ENCODE measurements at places on chromosomes 3 and 15.
A peak's percentile ranks its signal among the peaks of the same experiment; 100 is the strongest.

DNA sequence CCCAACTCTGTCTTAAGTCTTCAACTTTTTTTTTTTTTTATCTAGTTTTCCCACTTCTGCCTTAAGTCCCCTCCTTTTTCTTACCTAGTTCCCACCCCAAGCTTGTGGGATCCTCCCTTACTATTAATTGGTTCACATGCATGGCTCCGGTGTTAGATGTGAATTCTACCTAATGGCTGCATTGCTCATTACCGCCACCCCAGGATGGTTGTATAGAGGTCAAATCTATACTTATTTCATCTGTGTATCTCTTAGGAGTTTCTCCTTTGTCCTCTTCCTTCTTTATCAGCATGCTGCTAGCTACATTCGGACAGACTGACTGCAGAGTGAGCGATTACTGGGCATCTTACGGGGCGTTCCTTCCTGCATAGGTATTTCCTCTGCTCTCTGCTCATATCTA is 605.7 kb upstream of the GRM7 start:
- no peak for DNase-seq

- no peak for DNase-seq
Observed at GRCh38 chr3:127796831-127797150, 25.5 kb downstream of the MGLL start.

- DNase-seq, result no peak
Observed at GRCh38 chr15:52975941-52976449, 185.9 kb upstream of the ONECUT1 start.

DNA sequence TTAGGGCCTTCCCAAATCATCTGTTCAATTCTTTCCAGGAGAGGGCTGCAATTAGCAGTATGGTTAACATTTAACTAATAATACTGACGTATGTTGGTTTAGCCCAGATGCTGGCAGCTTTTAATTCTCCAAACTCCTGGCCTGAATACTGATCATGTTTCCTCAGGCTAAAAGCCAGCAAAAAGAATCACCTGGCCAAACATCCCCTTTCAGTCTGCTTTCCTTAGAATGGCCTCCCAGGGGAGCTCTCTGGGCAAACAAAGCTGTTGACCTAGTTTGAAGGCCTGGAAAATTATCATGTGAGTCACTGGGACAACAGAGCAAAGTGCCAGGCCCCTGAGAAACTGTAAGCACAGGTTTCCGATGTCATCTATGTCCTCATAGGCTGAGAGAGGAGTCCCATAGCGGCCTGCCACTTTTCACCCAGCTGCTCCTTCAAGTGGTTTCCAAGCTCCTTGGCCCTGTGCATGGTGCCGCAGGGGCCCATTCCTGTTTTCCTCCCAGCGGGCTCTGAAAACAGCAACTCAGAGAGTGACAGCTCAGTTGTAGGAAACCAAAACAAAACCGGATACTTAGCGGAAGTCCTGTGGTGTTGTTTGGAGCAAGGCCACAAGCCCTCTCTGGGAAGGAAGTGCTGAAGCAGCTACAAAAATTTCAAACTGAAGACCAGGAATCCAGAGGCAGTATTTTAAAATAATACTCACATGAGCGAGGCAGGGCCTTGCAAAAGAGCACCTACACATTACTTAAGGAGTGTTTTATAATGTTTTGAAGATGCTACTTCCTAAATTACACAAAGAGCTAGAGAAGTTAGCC is 36.5 kb upstream of the RAB11A start:
- peak; percentile 97 for DNase-seq

DNA sequence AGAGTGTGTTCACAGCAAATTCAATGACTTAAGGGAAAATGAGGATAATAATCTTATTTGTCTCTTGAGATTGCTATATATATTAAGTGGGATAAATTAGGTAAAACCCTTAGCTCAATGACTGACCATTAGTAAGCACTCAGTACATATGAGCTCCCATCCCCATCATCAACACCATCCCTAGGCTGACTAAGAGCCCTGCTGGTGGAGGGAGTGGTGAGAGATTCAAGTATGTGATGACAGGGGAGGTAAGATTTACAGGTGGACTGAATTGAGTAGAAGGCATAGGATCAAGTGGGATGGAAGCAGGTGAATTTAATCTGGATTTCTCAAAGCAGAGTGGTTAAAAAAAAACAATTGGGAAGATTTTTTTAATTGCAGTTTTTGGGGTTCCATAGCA is 21.0 kb upstream of the LRRN1 start:
- no peak for DNase-seq

DNA sequence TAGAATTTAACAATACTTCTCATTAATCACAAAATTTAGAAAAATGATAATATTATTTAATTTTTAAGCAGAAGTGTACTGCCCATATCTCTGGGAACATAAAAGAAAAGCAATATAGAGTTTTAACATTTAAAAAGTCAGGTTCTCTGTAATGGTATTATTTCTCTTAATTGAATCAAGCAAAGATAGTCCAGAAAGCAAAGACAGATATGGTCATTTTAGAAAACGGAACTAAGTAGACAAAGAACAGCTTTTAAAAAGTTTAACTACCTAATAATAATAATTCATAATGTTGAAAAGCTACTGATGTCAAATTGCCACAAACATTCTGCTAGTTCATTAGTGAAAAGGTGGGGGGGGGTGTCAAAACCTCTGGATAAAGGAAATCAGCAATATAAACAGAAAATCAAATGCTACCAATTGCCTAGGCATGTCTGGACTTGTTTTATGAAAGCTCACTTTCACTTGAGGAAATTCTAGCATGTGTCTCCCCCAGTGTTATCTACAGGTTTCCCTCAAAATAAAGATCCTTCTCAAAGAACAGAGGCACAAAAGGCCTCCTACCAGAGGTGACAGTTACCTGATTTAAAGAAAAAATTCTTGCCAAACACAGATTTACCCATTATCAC is 1.7 kb downstream of the ZMAT3 start:
- DNase-seq, result no peak

DNA sequence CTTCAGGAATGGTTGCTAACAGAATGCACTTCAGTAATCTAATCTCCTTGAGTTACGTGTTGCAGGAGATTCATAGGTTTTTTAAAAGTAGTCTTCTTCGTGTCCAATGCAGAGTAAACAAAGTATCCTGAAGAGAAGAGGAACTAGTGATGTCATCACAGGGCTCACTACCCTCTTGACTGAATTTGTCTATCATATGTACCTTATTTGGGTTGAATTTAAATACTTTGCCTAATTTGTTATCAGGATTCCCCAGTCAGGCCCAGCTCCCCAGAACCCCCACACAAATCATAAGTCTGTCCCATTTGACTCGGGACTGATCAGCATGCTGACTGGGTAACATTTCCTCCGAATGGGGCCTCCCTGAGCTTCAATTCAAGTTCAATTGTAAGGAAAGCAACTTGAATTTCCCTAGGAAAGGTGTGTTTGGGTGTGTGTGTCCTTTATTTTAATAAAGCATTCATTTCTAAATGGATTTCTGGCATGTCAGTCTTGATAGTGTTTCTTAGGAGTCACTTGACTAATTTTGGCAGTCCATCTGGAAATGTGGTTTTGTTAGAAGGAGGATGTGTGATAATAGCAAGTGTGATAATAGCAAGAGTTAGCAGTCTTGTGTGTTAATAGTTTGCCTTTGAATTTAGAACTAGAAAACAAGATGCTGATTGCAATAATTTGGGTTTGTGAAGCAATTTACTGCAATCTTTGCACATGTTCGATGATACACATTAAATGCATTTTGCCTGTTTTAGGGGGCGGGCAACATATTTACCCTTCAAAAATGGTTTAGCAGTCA is 21.9 kb downstream of the OXNAD1 start:
- DNase-seq, result no peak

DNA sequence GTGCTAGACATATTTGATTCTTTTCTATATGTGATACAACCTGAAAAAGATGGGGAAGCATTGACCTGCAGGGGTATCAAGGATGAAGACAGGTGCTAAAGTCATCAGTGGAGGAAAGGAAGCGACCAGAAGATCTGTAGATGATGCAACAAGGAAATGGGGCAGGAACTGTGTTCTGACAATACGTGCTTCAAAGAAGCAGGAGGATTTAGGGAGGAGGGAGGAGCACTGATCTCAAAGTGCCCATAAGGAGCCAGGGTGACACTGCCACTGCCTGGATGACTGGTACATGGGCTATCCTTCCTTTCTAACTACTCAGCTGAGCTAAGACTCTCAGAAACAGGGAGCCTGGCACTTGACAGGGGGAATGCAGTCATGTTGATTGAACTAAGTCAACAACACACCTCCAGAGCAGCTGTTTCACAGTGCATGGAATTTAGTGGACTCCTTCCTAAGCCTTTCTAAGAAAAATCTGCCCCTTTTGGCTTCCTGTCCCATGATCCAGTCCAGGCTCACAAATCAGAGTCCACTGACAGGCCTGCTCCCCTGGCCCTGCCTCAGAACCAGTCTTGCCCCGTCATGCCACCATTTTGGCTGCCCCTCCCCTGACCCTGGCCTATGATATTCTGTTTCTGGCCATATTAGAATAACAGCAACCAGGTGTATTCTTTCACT is 12.0 kb downstream of the LYSMD4 start:
- DNase-seq, result no peak

DNA sequence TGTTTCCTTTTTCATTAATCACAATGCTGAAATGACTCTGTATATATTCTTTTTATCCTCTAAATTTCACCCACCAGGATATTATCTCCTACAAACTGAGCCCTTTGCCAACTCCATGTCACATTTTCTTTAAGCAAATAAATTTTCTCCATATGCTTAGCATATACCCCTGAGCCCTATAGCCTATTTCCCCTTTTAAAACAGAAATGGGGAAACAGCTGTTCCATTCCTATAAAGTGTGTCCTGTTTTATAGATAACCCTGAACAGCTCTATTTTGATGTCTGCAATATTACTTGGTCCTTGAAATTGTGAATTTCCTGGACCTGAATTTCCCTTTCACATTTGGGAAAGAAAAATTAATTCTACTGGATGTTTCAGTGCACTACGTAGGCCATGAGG is 15.6 kb upstream of the FILIP1L start:
- DNase-seq, result no peak

GRCh38 chr15:39786447-39787056 is 3.9 kb upstream of the FSIP1 start:
- DNase-seq, result peak; percentile 59
